Stimulated activated CD8-positive, alpha-beta memory T cell treated with anti-CD3 and anti-CD28 coated beads, Interleukin-2, amount 100 ng/mL, for 1 hour (primary cell): ENCODE measurements at places on chromosomes 11 and 22.

GRCh38 chr11:6705905-6706535 is 22.9 kb upstream of the MRPL17 start:
- no peak for DNase-seq

GRCh38 chr11:95498722-95499425 is 267.9 kb upstream of the SESN3 start:
- no peak for DNase-seq

DNA sequence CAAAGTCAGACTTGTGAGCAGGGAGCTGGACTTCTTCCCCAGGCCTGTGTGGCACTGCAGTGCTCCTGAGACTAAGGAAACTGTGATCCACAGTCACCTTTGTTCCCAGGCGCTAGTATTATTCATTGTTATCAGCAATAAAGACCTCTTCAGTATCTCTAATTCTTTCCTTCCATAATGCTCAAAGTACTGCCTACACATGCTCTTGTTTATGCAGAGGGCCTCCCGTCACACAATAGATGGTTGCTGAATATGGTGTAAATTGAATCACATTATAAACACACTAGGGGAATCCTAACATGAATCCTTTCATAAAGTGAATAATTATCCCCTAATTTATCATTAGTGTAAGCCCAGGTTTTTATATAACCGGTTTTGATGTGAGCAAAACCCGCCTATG is 493.3 kb downstream of the BUD13 start:
- no peak for DNase-seq

- no peak for DNase-seq
Observed at GRCh38 chr11:70696076-70696475, 297.7 kb downstream of the CTTN start.

- DNase-seq: no peak
Observed at GRCh38 chr11:68039526-68040086, 781 bp downstream of the TCIRG1 start.

DNA sequence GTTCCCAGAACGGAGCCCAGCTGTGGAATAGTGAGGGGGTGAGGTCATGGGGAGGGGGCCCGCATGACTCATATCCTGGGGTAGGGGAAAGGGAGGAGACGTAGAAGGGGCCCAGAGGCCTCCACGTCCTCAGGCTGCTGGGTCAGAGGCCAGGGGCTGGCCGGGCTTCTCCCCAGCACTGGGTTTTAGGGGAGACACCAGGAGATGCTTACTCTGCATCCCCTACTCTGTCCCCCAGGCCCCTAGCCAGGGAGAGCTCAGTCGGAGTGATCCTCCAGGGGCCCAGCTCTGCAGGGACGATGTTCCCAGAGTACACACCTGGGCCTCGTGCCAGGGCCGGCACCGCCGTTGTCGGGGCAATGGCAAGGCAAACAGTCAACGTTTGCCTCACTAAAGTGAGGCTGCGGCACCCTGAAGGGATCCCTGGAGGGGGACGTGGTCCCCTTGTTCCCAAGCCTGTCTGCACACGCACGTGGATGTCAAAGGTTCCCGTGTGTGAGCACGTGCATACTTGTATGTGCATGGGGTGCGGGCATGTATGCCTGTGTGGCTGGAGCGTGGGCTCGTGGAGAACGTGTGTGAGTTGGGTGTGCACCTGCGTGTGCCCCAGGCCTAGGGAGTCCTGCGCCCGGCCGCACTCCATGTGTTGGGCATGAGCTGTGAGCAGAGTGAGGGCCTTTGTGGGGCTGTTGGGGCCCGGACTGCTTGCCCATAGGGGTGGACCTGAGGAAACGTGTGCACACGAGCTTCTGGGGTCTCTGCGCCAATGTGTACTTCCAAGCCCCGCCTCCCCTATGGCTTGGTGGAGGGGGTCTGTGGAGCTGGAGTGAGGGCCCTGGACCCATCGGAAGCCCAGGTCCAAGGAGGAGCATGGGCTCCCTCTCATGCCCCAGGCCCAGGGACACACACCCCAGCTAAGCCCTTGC is 14.2 kb downstream of the PRR33 start:
- no peak for DNase-seq

GRCh38 chr11:88246696-88247095 is 71.5 kb upstream of the RAB38 start:
- no peak for DNase-seq

DNA sequence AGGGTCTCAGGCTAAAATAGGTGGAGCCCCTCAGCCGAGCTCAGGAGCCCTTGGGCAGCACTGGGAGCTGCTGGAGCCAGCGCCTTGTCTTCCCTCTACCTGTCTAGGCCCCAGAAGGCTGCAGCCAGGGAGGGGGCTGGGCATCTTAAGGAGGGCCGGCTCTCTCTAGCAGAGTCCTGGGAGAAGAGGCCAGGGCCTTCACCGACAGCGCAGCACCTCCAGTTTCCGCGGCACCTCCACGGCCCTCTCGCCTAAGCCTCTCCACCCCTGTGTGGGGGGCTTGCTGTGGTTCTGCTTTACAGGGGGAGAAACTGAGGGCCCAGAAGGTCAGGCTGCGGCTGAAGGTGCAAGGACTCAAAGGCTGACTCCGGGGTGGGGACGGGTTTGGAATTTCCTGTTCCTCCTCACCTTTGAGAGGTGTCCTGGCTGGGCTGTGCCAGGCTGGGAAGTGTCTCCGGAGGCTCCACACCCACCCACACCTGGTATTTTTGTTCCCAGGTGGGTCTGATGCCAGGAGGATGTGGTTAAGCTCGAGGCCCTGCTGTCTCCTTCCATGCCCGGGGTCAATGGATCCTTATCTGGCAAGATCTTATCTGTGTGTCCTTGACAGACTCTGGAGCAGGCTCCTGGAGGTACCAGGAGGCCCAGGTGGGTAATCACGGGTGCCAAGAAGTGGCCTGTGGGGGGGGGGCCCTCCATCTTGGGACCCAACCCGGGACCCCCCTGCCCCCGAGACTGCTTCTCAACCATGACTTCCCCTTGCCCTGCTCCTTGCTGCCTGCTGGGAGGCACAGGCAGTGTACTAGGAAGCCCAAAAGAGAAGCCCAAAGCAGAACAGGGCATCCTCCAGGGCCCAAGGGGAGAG is 95.3 kb upstream of the FGF3 start:
- no peak for DNase-seq

- DNase-seq: no peak
Observed at GRCh38 chr11:42524534-42525227, 787.1 kb upstream of the API5 start.

GRCh38 chr11:8039530-8040260 is 41.3 kb upstream of the TUB start:
- DNase-seq: no peak

- DNase-seq: no peak
Observed at GRCh38 chr11:24767411-24767810, 270.6 kb downstream of the LUZP2 start.

DNA sequence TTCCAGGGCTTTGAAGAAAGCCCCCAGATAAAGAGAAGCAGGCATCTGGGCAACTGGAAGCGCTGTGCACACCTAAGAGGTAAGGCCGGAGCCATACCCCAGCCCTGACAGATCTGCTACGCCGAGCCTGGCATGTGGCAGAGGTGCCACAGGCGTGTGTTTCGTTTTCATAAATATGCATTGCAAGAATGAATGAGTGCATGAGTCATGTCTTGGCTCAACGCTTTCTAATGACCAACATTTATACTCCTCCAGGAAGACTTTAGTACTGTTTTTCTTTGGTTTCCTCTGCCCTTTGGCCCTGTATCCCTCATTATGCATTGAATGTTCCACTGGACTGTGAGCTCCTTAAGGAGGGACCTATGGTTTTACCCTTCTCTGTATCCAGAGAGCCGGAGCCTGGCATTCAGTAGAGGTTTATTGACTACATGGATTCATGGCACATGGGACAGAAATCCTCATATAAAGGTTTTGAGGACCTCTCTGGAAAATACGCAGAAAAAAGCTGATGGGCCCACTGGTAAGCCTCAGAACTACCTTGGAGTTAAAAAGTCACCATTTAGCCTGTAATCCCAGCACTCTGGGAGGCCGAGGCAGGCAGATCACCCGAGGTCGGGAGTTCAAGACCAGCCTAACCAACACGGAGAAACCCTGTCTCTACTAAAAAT is 38.9 kb upstream of the CSNK2A3 start:
- DNase-seq: no peak

GRCh38 chr11:72242141-72242540 is 1.8 kb downstream of the PHOX2A start:
- no peak for DNase-seq

DNA sequence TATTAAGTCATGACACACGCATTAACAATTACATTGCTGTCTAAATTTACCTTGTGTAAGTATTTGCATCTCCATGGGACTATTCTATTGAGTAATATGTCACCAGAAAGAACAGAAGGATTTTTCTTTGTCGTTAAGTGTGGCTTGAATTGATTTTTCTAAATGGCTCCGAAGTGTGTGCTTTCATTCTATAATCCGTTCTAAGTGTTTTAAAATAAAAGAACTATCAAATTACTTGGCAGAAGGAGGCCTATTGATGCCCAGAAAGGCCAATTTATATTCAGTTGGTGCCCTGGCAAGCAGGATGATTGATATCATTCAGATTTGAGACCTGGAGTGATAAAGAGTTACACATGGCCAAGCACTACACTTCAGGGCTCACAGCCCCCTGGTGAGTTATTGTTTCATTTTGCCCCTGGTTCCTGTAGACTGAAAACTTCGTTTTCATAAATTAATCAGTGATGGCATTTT is 538.9 kb upstream of the ANO5 start:
- DNase-seq: no peak

- no peak for DNase-seq
Observed at GRCh38 chr11:86301742-86302091, 323 bp upstream of the HIKESHI start.

DNA sequence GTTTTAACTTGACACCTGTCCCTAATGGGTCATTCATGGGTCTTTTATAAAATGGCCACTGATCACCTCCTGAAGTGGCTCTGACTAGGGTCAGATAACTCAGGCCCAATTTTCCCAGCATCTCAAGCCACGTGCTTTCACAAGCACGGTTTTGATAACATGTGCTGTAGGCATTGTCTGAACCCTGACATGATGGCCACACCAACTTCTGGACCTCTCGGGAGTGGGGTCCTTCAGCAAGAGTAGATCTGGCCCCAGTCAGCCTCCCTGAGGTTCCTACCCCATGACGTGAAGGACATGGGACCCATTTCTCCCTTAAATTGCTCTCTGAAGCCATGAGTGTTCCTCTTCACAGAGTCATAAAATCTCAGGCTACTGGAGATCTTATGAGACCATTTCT is 60.4 kb upstream of the CCND1 start:
- DNase-seq: no peak

- DNase-seq: no peak
Observed at GRCh38 chr22:29726512-29727130, 6.8 kb downstream of the CABP7 start.

DNA sequence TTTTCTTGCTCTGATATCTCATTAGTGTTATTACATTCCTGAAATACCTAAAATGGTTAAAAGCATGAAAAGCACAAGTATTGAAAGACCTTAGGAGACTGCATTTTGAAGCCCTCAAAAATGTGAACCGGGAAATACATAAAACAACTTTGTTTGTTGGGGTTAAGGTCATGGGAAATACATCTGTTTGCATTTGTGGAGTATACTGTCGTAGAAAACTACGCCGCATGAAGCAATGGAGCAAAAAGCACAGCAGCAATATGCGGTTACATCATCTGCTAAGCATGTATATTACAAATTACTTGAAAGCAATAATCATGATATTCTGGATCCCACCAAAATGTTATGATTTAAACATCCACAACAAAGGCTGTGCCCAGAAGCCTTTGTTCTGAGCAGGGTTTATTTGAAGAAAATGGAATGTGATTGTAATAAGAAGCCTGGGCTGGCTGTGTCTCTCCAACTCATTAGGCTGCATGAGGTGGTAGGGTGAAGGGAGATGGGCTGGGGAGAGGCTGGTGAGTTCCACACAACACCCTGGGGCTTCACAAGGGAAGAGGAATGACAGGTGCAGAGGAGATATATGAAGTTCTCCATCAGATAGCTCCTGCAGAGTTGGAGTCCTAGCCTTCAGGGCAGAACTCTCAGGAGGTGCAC is 64.7 kb upstream of the LIN7C start:
- DNase-seq: no peak

GRCh38 chr22:23261900-23262450 is 81.7 kb downstream of the BCR start:
- DNase-seq: no peak

DNA sequence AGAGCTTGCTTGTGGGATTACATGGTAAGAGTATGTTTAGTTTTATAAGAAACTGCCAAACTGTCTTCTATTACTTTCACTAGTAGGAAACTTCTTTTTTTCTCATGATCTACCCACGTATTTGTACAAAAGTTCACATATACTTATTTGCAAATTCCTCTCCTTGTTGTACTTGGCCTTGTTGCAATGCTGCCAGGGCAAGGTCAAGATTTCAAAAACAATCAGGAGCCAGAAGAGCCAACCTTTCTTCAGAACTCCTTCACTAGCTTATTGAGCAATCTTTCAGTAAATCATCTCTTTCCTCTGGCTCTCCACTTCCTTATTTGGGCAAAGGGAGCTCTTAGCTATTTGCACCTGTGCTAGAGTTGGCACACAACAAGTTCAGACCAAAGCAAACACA is 9.7 kb downstream of the SRSF8 start:
- no peak for DNase-seq

DNA sequence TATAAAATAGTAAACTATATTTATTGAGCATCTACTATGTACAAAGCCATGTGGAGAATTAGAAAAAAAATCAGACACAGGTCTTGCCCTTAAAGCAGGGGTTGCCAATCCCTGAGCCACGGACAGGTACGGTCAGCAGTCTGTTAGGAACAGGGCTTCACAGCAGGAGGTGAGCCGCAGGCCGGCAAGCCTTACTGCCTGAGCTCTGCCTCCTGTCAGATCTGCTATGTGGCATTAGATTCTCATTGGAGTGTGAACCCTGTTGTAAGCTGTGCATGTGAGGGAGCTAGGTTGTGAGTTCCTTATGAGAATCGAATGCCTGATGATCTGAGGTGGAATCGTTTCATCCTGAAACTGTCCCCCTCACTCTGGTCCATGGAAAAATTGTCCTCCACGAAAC is 2.1 kb upstream of the RAG2 start:
- no peak for DNase-seq

DNA sequence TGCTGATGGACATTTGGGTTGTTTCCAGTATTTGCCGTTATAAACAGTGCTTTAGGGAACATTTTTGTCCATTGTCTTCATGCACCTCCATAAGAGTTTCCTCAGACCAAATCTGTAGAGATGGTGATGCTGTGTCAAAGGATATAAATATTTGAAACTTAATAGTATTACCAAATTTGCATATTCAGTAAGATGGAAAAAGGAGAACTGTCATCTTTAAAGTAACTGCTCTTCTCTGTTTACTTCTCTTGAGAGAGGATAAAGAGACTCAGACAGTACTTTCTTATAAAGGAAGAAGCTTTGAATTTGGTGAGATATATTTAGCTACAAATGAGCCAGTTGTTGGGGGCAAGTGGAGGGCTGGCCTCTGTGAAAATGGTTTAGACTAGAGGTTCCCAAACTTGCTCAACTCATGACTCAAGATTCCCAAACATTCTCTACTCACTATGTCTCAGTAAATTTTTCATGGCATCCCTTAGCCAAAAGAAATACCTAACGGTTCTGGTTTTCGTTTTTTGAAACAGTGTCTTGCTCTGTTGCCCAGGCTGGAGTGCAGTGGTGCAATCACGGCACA is 26.2 kb downstream of the SHISA8 start:
- DNase-seq: no peak
